ENCODE measurements at places on chromosomes 3 and 15. TPM values are rescaled to one million over a fixed set of nuclear protein-coding genes. Genes with fewer than 3 reads are reported as not detected.

The PPM1L gene
- total RNA-seq, result 37.3 TPM

- DNase-seq, result peak; percentile 9
These were observed 520.6 kb downstream of the MFSD1 start for GRCh38 chr3:159322322-159322939.

The TTLL13 gene
- total RNA-seq, result not detected

The THRB gene
- 3.4 TPM for total RNA-seq

DNA sequence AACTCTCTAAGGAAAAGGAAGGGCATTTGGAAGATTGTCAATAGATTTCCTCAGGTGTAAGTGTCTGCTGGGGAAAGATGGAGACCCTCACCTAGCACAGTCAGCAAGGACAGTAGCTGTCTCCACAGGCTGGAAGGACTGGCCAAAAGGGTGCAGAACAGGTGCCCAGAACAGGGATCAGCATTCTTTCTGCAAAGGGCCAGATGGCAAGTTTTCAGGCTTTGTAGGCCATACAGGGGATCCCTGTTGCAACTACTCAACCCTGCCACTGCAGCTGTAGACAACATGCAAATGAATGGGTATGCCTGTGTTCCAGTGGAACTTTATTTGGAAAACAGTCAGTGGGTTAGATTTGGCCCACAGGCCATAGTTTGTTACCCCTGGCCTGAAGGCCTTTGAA is 8.1 kb downstream of the AGBL1 start:
- DNase-seq, result no peak

The HHLA2 gene
- not detected for total RNA-seq

DNA sequence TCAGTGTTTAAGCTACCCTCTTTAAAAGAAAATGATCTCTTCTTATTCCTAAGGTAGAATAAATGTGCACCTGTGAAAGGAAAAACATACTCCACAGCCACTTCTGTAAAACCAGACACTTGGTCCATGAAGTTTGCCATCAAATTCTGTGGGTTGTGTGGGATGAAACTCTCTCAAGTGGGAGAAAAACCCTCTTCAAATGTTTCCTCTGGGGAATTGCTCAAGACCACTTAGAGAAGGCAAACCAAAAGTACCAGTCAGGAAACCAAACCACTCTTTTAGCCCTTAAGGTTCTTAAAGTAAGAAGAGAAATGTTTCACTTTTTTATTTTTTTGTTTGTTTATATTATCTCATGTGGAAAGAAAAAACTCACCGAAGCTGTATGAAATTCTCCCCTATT is 1.2 kb downstream of the COL8A1 start:
- DNase-seq, result no peak

DNA sequence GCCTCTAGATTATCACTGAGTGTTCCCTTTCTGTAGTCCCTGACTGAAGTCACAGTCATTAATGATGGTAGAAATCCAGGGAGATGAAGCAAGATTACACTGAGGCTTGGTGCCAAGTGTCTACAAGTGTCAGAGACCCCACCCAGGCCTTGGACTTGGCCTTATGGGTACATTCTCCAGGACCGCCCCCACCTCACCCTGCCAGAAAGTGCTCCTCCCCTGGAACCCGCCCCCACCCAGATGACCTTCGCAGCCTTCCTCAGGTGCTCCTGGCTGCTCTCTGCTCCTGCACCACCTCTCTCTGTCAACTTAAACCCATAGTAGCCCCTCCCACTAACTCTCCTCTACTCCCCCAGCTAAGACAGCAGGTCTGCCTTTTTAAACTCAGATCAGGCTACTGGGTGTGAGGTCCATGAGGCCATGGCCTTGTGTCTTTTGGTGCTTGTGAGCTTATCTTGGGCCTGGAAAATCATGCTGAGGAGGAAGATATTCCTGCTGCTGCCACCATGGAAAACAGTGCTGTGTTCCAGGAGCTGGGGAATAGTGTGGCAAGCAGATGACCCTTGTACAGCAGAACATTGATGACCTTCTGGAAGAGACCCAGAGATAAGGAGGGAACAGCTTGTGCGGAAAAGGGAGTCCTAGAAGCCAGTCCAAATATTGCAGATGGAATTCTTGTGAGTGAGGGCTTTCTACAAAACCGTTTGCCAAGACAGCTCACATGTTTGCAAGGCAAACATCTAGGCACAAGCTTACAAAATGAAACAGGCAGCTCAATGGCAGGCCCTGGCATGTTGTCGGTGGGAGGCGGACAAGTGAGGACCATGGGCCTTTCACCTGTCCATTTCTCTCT is 40.3 kb upstream of the NDUFB4 start:
- DNase-seq, result no peak

The UBR1 gene
- 32.4 TPM for total RNA-seq

- DNase-seq, result peak; percentile 56
These were observed at the start of gene ACAN for GRCh38 chr15:88803241-88803919. Gene ACAN (plus strand): TSS chr15:88803436. CDS start chr15:88836207, 32,771 bp downstream.

DNA sequence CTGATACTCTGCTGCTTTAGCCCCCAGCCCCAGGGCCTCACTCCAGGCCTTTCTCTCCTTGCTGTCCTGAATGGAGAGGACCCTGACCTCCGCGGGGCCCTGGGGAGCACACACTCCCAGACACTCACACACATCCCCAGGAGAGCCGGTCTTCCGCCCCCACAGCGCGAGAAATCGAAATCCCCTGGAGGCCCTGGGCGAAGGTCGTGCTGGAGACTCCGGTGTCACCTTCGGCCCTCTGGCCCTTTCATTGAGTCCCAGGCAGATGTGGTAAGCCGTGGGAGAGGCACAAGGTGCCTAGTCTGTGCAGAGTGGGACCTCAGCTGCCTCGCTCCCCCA is 848 bp upstream of the GOLGA8B start:
- DNase-seq, result no peak

All from tongue (tissue), 3 donors.